ENCODE measurements at places on chromosomes 3 and 15.

- no peak for DNase-seq
Observed at GRCh38 chr15:48602358-48603122, 43.0 kb downstream of the FBN1 start.

DNA sequence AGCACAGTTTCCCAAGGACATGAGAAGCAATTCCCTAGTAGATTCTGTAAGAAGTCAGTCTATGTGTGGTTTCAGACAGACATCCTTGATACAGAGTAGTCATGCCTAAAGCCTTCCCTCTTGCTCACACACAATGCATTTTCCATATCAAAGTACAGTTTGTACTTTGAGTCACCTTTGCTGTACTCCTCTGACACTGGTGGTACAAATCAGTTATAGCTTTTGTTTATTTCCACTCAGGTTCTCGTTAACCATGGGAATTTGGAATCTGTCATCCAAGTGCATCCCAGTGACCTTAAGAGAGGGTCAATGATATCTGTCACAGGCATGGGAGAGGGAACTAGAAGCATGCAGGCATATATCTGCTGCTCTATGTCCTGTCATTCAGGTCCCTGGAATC lies 3.6 kb upstream of the GNB4 start:
- no peak for DNase-seq

GRCh38 chr3:55790596-55791350 lies 303.7 kb upstream of the WNT5A start:
- DNase-seq: no peak

- DNase-seq: no peak
Observed at GRCh38 chr15:32878869-32879805, 161.3 kb downstream of the GREM1 start.

- DNase-seq: no peak
Observed at GRCh38 chr15:34239151-34239808, 14.5 kb downstream of the EMC4 start.

- DNase-seq: no peak
Observed at GRCh38 chr3:123068601-123069381, 2.0 kb downstream of the PDIA5 start.

- DNase-seq: no peak
Observed at GRCh38 chr3:66029443-66029842, 9.3 kb downstream of the MAGI1 start.

GRCh38 chr3:126342211-126342610 lies 15.0 kb downstream of the KLF15 start:
- DNase-seq: no peak

DNA sequence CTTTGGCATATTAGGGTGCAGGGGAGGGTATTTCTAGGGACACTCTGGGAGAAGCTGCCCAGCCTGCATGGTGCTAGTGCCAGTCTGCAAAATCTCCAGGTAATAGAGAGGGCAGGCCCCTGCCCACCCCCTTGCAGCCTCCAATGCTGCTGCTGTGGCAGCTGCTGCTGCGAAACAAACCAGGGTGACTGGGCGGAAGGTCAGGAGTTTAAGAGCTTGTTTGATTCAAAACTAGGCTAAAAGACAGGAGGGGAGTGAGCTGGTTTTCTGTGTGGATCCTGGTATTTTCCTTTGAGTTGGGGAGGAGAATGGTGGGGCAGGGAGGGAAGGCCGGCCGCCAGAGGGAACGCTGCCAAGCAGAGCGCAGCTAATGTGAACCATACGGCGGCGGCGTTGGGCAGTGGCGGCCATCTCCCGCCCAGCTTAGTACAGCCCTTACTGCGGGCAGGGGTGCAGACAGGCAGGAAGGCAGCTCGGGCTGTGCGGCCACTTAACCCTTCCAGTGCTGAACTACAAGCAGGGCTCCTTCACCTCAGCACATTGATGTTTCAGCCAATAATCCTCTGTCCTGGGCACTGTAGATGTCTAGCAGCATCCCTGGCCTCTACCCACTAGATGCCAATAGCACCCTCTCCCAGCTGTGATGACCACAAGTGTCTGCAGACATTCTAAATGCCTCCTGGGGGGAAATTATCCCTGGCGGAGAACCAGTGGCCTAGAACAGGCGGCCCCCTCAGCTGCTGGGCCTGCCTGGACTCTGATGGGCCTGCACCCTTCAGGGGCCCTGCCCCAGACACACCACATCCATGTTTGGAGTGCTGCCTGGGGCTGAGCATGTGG lies 125.7 kb downstream of the EEFSEC start:
- peak; percentile 68 for DNase-seq

DNA sequence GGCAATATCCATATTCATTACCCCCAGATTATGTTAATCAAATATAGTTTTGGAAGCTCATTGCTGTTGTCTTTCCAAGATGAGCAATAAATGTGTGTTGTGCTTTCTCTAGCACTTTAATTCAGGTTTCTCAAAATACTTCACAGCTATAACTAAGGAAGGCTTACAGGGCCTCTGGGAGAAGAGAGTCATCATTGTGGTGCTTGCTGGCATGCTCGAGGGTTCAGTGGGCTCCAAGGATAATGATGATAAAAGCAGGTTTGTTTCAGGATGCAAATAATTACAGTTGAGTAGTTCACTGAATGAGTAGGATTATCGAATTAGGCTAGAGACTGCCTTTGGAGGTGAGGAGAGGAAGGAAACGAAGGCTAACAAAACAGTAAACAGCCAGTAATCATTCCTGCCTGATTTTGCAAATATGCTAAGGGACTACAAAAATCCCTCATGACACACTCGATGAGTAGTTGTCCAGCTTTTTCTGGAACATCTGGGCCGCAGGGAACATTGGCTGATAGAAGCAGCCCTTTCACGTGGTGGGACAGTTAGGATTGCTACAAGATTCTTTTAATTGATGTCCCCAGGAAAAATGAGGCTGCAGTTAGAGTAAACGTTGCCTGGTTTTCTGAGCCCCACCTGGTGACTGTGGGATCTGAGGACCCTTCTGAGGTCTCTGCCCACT lies 54.1 kb downstream of the SLC7A14 start:
- DNase-seq: peak; percentile 19

- DNase-seq: no peak
Observed at GRCh38 chr15:87609474-87609873, 647.1 kb downstream of the NTRK3 start.

- DNase-seq: no peak
Observed at GRCh38 chr3:89264037-89264560, 156.7 kb downstream of the EPHA3 start.

DNA sequence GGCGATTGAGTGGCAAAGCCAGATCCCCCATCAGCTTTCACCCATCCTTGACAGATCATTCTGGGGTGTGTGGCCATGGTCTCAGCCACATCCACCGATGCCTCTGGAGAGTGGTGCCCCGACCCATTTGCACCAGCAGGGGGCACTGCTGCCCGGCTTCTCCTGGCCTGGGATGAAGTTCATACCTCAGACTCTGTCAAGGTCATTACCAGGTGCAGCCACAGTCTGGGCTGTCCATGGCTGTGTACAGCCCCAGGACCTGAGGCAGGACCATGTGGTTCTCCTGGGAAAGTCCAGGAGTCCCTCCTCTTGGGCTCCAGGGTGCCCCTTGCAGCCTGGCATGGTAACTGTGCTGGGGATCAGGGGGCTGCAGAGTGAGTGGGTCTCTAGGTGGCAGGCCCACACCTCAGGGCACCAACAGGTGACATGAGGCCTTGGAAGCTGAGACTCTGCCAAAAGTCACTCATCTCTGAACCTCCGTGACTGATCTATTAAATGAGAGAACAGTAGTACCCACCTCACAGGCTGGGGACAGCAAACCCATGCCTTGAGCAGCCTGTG lies 67.2 kb downstream of the CACNA2D2 start:
- DNase-seq: peak; percentile 78

- DNase-seq: no peak
Observed at GRCh38 chr3:150142936-150143335, 172.2 kb upstream of the PFN2 start.

DNA sequence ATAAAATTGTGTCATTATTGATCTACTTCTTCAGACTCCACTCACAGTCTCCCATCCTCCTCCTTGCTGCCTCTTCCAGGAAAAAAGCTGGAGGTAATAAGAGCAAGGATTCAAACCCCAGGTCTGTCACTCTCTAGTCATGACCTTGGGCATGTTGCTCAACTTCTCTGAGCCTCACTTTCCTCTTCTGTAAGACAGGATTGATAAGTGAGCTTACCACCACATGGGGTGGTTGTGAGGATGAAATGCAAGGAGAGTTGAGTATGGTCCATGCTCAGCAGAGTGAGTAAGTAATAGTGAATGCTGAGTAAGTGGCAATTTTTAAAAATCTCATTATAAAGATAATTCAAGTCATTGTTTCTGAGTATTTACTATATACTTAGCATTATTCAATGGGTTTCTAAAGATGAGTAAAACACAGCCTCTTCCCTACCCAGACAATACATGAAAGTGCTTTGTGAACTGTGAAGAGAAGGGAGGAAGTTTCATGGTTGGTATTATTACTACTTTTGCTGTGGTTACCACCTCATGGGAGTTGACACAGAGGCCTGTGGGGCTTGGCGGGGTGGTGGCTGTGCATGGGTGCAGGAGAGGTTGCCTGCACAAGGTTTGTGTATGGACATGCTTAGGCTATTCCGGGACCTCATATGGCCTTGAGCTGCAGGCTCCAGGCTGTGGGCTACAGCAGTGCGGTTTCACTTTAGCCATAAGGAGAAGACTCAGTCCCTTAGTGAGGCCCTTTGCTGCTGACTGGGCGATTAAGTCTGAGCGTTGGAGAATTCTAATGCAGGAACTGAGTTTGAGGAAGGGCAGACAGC lies 30.0 kb downstream of the SLC6A11 start:
- DNase-seq: no peak

DNA sequence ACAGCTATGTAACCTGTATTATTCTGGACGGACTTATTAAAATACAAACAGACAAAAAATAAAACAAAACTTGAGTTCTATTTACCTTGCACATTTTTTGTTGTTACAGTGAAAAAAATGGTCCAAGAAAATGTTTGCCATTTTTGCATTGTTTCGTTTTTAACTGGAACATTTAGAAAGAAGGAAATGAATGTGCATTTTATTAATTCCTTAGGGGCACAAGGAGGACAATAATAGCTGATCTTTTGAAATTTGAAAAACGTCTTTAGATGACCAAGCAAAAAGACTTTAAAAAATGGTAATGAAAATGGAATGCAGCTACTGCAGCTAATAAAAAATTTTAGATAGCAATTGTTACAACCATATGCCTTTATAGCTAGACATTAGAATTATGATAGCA lies 17.1 kb downstream of the LMOD3 start:
- DNase-seq: no peak

DNA sequence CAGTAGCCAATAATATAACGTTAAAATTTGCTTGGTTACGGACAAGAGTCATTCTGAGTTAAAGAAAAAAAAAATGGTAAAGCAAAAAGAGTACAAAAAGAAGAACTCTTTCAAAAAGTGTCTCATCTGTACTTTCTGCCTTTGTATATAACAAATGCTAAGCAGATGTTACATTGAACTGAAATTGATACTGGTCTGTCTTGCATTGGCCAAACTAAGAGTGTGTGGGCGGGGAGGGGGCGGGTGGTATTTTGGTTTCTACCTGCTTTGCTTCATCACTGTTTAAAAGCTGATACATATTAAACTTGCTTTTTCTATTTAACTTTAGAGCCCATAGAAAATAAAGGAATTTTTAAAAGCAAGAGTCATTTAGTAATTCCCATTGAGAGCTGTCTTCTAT lies 215.0 kb upstream of the THBS1 start:
- DNase-seq: no peak

GRCh38 chr3:134299185-134299887 lies 48.7 kb upstream of the RYK start:
- DNase-seq: no peak

DNA sequence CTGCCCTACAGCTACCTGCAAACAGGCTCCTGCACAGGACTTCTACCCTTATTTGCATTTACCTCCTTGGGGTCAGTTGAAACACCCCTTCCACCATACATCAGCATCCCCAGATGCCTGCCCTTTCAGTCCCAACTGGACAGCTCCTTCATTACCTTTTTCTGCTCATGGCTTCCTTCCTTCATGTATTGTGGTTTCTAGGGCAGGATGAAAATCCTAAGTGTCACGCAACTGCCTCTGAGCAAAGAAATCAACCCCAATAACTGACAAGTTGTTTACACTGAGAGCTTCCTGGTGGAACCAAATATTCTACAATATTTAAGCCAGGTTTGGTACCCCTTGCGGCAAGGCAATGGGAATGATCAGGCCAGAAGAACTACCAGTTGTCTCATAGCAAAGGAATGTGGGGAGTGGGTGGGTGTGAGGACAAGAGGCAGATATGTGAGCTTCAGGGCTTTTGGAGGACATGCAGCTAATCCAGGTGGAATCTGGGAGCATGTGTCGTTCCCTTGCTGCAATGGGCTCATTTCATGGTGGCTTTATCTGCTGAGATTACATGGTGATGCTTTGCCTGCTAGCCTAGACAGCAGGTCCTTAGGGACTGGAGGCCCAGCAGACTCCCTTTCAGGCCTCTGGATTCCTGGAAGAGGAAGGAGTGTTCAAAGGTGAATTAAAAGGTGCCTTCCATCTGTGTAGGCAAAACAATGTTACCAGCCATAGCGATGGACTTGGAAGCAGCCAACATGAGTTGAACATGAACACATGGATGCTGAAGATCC lies 34.9 kb downstream of the PPCDC start:
- no peak for DNase-seq

DNA sequence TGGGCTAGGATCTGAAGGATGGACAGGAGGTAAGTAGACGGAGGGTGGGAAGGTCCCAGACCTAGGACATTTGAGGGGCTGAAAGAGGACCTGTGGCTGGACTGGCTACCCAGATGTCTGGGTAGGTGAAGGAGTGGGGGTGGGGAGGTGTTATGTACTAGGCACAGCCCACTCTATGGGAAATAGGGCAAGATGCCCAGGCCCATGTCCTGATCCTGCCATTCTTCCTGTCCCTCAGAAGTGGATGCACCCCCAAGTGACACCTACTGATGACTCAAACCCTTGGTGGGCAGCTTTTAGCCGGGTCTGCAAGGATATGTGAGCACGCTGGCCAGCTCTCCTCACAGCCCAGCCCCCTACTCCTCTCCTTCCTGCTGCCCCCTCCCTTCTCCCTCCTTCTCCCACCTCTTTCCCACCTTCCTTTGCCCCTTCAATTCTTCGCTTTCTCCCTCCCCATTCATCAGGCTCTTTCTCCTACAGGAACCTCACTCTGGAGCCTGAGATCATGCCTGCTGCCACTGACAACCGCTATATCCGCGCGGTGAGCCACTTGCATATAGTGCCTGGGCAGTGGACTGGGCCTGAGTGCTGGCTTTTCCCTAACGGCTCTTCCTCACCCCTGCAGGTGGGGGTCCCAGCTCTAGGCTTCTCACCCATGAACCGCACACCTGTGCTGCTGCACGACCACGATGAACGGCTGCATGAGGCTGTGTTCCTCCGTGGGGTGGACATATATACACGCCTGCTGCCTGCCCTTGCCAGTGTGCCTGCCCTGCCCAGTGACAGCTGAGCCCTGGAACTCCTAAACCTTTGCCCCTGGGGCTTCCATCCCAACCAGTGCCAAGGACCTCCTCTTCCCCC lies 5.2 kb downstream of the ACY1 start:
- DNase-seq: no peak

GRCh38 chr15:80188251-80188650 lies 35.5 kb downstream of the FAH start:
- no peak for DNase-seq

Measured in psoas muscle (tissue), 8 donors.